NCI-H2171 (cell line): ENCODE measurements at places on chromosomes 6 and 20.

GRCh38 chr6:53664623-53665022, 933 bp downstream of the KLHL31 start:
- DNase-seq = no peak

GRCh38 chr6:31140643-31141042, 1.8 kb upstream of the PSORS1C2 start:
- no peak for DNase-seq

- DNase-seq = no peak
These were observed 79.2 kb downstream of the LINC00237 start for GRCh38 chr20:21026951-21027350.

DNA sequence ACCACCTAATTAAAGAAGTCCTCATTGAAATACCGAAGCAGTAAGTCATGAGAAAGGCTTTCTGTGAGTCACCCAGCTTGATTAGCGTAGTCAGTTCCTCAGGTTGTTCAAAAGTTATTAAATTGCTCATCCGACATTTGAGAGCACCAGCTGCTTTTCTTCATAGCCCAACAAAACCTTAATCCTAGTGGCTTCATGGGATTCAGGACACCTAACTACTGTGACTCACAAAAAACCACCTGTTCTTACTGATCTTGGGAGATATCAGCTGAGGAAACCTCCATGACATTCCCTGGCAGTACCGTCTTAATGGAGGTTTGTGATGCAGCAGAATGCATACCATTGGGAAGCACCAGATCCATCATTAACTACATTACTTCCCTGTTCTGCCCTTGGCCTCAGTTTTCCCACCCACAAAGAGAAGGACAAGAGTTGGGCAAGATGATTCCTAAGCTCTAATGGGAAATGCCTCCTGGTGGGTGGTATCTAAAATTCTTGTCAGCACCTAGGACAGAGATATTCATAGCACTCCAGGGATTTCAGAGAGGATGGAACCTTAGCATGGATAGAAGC, 103.8 kb downstream of the KHDC1L start:
- DNase-seq = no peak

DNA sequence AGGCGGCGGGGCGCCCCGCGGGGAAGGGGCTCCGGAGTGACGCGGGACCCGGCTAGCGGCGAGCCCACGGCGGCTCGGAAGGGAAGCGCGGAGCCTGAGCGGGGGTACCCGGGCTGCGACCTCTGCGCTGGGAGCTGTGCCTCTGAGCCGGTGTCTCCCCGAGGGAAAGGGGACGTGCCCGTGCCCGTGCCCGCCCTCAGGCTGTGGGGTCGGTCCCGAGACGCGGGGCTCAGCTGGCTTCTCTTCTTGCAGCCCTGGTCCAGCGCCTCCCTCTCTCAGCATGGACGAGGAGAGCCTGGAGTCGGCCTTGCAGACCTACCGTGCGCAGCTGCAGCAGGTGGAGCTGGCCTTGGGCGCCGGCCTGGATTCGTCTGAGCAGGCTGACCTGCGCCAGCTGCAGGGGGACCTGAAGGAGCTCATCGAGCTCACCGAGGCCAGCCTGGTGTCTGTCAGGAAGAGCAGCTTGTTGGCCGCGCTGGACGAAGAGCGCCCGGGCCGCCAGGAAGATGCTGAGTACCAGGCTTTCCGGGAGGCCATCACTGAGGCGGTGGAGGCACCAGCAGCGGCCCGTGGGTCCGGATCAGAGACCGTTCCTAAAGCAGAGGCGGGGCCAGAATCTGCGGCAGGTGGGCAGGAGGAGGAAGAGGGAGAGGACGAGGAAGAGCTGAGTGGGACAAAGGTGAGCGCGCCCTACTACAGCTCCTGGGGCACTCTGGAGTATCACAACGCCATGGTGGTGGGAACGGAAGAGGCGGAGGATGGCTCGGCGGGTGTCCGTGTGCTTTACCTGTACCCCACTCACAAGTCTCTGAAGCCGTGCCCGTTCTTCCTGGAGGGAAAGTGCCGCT, 686 bp downstream of the ZGPAT start:
- no peak for DNase-seq

DNA sequence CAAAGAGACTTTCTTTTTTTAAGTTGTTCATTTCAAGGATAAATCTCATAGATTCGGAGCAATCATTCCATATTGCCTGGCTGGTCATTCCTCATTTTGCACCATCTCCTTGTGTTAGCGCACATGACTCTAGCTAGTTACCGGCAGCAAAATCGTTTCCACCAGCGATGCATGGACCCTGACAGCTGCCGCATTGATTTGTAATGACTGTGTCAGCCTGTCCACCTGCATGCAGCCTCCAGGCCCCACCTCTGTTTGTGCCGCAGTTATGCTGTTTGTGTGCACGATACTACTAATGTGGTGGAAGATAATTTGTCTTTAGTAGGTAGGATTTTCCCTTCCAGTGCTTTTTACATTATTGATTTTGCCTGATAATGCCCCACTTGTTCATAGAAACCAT, 164.0 kb downstream of the TBC1D7 start:
- no peak for DNase-seq

DNA sequence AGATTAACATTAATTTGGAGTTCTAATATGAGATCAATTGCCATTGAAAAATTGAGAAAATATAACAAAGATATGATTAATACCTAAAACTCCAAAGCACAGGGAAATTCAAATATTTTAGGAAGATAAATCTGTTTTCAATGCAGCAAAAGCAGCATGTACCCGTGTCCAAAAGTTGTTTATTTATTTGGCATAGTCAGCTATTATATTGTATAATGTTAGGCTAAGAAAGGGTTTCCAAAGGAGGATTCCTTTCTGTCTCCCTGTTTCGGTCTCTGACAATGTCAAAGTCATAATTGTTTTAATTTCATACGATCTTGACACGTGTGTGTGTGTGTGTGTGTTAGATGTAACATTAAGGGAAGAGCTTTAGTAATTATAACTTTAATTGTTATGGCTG, 914.5 kb downstream of the EYS start:
- DNase-seq = no peak
